ENCODE measurements at places on chromosomes 4 and X.

- DNase-seq: no peak
These were observed 251.1 kb upstream of the TEX13A start for GRCh38 chrX:105471597-105471996.

- no peak for DNase-seq
These were observed 67.6 kb upstream of the GPR101 start for GRCh38 chrX:137101273-137101990.

DNA sequence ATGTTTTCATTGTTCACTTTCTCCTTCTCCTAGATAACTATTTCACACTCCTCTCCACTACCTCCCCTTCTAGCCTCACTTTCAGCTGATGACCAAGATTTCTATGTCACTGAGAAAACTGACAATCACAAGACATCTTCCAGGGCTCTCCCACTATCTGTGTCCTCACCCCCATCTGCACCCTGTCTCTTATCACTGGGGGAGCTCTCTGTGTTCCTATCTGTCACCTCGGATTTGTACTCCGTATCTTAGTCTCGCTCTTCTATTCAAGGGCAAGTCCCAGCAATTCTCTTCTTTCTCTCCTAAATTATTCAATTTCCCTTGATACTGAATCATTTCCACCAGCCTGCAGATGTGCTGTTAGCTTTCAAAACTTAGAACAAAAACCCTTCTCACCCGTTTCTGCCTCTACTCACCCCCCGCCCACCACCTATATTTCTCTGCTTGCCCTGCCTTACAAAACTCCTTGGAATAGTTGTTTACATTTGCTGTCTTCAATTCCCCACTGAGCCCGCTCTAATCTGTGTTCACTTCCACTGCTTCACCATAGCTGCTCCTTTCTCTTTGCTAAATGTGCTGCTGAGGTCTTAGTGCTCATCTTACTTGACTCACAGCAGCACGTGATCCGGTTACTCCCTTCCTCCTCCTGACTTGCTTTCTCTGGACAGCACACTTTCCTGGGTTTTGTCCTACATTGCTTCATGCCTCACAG lies 293.2 kb downstream of the UNC5C start:
- DNase-seq: no peak

GRCh38 chrX:13081395-13082205 lies 37.2 kb upstream of the FAM9C start:
- DNase-seq: no peak

DNA sequence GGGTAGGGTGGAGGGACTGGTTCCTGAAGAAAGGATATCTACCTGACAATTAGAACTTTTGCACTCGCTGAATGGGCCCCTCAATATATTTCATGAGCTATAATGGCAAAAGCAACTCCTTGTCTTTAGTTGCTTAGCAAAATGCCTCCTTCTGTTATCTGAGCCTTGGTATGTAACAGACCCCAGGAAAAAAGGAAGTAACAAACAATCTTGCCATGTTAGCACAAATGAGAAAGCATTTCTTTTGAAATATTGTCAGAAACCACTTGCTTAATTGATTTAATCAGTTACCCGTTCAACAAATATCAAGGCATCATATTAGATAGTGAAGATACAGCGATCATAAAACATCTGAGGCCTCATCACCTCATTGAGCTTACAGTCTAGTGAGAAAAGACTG lies 74.6 kb upstream of the MAGEA10 start:
- DNase-seq: no peak

DNA sequence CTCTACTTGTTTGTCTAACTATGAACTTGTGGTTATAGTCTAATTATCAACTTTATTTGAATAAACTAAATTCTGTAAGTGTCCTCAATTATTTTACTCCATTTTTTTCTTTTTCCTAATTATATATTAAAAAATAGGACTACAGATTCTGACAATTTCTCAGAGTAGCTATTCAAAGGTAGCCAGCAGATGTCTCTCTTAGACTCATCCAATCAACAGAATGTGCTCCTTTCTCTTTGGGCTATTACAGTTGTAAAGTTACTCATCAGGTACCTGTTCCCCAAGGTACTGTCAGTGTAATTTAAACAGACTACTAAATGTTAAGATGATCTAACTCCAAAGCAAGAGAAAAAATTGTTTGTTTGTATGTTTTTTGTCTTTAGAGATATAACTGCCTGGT lies 248.6 kb downstream of the PCDH18 start:
- DNase-seq: peak; percentile 5

- DNase-seq: no peak
These were observed 97.5 kb downstream of the ANK2 start for GRCh38 chr4:113146876-113147358.

- peak; percentile 93 for DNase-seq
These were observed at the start of gene ATP6AP1 for GRCh38 chrX:154428176-154429171. Gene ATP6AP1, plus strand, starts transcription at chrX:154428677. Its CDS starts 16 bp downstream, at chrX:154428693.

DNA sequence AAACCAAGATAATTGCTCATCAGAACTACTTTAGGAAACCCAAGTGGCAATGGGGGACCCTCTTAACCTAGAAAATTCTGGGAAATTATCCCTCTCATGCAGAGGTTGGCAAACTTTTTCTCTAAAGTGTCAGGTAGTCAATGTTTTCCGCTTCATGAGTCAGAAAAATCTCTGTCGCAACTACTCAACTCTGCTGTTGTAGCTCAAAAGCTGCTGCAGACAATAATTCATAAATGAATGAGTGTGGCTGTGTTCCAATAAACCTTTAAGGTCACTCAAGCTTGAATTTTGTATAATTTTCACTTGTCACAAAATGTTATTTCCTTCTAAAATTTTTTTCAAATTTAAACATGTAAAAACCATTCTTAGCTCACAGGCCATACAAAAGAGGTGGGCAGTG lies 193.4 kb upstream of the MID1 start:
- DNase-seq: no peak

DNA sequence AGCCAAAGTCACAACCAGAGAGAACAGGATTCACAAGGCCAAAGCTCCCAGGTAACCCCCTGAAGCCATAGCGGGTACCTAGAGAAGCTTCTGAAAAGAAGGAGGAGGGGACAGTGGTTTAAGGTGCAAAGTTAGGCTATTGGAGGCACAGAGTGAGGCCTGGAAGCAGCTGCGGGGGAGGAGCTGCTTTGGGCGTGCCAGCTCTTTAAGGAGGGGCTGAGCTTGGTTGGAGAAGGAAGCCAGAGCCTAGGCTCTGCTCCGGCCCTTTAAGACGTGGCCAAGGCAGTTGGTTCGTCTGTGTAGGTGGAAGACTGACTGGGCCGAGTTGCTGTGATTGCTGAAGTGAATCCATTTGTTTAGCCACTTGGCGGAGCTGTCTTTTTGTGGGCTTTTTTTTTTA lies 1.5 kb downstream of the KLF8 start:
- no peak for DNase-seq
